Stimulated activated CD8-positive, alpha-beta memory T cell treated with anti-CD3 and anti-CD28 coated beads, Interleukin-7, amount 100 ng/mL, for 48 hours (primary cell): ENCODE measurements at places on chromosomes 11 and 22.

- DNase-seq, result no peak
Observed at GRCh38 chr11:66150140-66150539, 80.1 kb downstream of the PACS1 start.

DNA sequence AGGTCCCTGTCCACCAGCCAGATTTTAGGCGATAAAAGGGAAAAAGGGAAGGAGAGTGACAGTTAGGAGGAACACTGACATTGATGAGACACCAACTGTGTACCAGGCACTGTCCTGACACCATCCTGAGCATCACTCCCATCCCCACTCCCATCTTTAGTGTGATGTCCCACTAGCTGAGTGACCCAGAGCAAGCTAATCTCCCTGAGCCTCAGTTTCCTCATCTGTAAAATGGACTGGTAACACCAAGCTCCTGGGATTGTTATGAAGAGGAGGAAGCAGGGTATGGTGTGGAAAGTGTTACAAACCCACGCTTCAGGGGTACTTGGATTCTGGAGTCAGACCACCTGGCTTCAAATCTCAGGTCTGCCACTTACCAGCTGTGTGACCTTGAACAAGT, 8.5 kb upstream of the P2RY6 start:
- DNase-seq, result no peak

- DNase-seq, result peak; percentile 49
Observed at GRCh38 chr22:41603873-41604332, 14.3 kb upstream of the PMM1 start.

- no peak for DNase-seq
Observed at GRCh38 chr22:19466126-19466716, 12.8 kb downstream of the UFD1 start.

DNA sequence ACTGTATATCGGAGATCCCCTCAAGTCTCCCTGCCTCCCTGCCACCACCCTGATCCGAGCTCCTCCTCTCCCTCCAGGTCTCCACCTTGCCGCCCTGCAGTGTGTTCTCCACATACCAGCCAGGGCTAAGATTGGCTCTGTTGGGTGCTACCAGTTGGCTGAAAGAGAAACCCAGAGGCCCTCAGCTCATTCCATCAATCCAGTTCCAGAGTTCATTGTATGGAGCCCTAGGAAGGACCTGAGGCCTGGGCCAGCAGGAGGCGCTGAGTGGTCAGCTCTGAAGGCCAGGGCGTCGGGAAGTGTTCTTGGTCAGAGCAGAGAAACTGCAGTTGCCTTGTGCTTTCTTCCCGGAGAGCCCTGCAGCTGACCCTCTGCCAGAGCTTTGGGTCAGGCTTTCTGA, 2.2 kb upstream of the TOP3B start:
- DNase-seq, result no peak

DNA sequence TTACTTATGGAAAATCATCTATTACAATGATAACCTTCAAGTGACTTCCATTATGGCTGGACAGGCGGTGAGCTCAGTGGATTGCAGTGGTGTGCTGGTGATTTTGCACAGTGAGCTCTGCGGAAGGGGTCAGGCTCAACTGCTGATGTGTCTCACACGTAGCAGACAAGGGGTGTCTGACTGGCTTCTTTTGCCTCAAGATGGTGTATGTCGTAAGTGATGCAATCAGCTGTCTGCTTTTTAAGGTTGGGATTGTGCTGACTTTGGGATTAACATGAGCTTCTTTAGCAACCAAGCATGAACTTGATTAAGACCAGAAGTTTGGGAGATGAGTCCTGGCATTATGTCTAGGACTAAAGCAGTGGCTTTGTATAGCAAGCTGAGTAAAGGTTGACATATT, 49.5 kb downstream of the POLD3 start:
- no peak for DNase-seq

GRCh38 chr11:20011307-20011951, 148.8 kb downstream of the DBX1 start:
- no peak for DNase-seq
